Activated CD4-positive, CD25-positive, alpha-beta regulatory T cell treated with anti-CD3 and anti-CD28 coated beads, Interleukin-2, amount 50 U/mL, for 72 hours (primary cell): ENCODE measurements at places on chromosomes 7 and 10.

DNA sequence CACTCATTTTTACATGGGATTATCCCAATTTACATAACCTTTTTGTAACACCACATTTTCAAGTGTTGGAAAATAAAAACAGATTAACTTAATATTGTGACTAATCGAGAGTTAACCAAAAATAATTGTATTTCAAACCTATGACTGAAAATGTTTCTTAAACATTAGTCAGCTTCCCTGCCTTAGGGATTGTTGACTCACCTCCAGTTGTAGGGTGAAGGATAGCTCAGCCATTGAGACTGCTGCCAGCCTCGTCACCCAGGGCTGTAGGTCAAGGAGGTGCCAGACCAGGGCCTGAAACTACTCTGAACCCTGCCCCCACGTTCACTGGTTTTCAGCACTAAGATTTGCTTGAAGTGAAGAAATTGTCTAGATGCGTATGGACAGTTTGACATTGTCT lies 351.2 kb downstream of the GFRA1 start:
- no peak for DNase-seq

- no peak for DNase-seq
Measured at GRCh38 chr7:151948039-151948438, 8.2 kb upstream of the GALNTL5 start.

- DNase-seq: no peak
Measured at GRCh38 chr10:110461088-110461487, 36.6 kb upstream of the DUSP5 start.

- DNase-seq: no peak
Measured at GRCh38 chr10:49324711-49325110, 25.7 kb downstream of the C10orf71 start.

DNA sequence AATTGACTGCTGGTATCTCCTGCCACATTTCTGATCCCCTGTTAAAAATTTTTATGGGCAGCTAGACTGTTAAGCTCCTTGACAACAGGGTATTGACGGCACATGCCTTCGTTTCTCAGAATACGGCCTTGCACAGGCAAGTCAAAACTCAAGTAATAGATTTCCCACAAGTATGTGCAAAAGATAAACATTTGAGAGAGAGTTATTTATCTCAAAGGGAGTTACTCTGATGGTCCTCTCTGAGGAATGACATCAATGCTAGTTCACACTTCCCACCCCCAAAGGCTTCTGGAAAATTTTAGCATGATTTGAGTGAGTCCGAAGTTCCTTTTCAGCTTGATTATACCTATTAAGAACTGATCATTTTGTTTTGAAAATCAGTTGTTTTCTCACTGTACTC lies 71.9 kb downstream of the JCAD start:
- no peak for DNase-seq

- DNase-seq: no peak
Measured at GRCh38 chr10:88978463-88978862, 12.1 kb upstream of the FAS start.

GRCh38 chr10:5659702-5660528 lies 6.5 kb downstream of the ASB13 start:
- DNase-seq: no peak

- DNase-seq: no peak
Measured at GRCh38 chr7:39937366-39938153, 12.5 kb upstream of the CDK13 start.

DNA sequence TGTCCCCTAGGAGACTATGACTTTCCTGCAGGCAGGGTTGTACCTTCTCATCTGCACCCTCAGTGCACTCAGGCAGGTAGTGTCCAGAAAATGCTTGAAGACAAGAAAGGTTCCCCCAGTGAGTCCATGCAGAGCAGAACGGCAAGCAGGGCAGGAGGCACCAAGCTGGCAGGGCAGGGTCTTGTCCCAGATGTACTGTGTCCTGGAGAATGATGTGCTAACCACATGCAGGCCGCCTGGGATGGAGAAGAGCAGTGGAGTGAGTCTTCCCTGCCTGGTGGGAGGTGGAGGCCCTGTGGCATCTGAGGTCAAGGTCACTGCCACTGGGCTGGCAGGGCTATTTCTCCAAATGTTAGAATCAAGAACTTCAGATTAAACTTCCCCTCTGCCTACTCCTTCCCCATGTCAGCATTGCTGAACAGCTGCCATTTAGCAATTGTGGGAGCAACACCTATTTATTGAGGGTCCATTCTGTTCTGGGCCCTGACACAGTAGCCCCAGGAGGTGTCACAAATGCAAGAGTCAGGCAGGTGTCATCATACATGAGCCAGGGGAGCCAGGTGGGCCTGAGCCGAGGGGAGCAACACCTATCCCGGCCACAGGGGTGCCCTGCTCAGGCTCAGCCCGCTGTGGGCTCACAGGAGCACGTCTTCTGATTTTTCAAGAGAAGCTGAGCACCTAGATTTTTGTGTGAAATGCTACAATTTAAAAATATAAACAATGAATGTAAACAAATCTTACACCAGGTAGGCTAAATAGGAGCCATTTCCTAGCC lies 34.1 kb downstream of the PTPRE start:
- DNase-seq: no peak

GRCh38 chr10:102065561-102066398 lies 631 bp downstream of the HPS6 start:
- DNase-seq: no peak

DNA sequence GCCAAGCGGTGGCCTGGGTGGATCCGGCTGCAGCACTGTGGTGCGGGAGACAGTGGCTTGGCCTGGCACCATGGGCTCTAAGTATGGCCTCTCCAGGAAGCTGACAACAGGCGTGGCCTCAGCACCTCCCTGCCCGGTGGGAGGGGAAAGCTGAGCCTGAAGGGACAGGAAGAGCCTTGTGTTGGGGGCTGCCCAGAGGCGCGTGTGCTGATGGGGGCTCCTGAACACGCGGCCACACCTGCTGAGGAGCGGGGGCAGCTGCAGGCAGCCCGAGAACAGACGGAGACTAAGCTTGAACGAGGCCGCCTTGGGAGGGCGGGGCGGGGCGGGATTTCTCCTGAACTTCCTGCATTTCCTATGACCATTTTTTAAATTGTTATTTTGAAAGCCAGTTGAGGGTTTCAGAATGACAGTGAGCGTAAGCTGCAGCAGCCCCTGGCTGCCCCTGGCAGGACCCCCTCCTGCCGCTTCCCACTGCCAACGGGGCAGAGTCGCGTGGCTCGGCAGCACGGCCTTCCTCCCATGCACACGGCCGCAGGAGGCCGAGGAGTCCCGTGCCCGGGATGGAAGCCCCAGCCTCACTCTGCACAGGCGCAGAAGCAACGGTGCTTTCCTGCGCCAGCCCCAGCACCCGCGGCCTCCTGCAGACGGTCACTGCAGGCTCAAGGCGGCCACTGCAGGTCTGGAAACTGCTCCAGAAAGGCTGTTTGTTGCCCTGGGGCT lies 43.2 kb downstream of the DPYSL4 start:
- no peak for DNase-seq

GRCh38 chr10:93962973-93963372 lies 30.8 kb upstream of the PLCE1 start:
- DNase-seq: no peak

DNA sequence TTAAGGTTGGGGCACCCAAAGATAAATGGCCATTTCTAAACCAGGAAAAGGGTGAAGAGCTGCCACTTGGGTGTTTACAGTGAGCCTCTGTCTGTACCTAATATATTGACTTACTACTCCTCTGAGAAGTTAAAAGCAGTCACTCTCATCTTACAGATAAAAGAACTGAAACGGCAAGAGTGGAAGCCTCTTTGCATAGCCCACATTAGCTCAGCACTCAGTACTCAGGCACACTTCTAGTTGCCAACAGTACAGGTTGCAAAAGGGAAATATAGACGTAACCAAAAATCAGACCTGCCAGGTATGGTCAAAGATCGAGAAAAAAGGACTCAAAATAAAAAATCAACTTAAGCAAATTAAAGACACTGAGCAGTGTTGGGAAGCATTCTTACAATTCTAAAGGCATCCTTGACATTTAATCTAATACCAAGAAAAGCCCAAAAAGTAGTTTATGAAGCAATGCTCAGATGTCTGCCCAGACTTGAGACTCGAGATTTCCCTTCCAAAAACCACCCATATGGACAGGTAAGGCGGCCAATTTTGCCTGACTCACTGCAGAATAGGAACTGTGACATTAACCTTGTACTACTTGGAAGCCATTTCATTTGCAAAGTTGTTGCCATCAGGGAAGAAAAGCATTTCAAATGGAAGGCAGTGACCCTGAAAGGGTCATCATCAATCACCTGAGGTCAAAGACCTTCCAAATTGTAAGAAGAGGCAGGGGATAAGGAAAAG lies 139.3 kb downstream of the SLC25A13 start:
- DNase-seq: no peak

- peak; percentile 67 for DNase-seq
Measured at GRCh38 chr10:112137154-112137987, 46.2 kb downstream of the GPAM start.

GRCh38 chr7:103919272-103919868 lies 70.1 kb downstream of the RELN start:
- no peak for DNase-seq

GRCh38 chr10:6173203-6173602 lies 29.5 kb upstream of the PFKFB3 start:
- peak; percentile 57 for DNase-seq

- no peak for DNase-seq
Measured at GRCh38 chr7:51602376-51602775, 285.8 kb upstream of the COBL start.

- no peak for DNase-seq
Measured at GRCh38 chr7:149621776-149622175, 124.2 kb upstream of the ZNF746 start.

- DNase-seq: no peak
Measured at GRCh38 chr7:77885155-77885554, 86.6 kb downstream of the PHTF2 start.

DNA sequence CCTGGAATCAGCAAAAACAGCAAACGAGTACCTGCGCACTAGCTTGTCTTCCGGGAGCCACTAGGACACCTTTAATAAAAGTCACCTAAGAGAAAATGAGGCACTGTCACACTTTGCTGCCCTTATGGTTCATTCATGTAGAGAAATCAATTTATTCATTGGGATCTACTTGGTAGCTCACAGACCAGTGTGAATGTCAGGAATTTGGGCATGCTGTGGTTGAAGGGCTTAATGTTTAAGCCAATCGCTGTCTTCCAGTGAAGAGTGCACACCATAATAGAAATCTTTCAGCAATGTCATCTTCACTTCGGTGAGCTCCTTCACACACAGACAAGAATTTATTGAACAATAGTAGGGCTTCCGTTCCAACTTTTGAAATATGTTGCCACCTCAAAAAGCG lies 65.1 kb downstream of the MARCHF5 start:
- no peak for DNase-seq

DNA sequence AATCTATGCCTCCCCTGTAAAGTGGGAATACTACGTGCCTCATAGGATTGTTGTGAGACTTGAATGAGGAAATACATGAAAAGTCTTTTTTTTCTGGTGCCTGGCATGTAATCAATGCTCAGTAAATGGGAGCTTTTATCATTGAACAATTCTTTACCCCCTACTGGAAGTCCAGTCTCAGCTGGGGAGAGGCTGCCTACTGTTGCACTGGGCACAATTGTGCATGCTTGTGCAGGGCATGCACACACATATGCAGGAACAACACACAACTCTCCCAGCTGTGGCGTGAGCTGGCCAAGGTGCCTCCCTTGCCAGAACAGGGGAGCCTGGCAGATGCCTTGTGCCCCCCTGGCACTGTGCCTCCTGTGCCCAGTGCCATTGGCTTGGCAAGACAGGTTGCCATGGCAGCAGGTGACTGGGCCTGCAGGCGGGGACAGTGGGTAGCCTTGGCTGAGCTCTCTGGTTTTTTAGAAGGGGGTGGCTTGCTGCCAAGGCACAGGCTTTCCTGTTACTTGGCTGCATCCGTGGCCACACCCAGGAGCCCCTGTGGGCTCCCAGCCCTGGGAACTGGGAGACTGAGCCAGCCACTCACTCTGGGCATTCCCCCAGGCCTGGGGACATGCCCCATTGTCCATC lies 16.1 kb upstream of the PALD1 start:
- no peak for DNase-seq

- no peak for DNase-seq
Measured at GRCh38 chr7:70457883-70458680, 673.9 kb upstream of the GALNT17 start.

- peak; percentile 61 for DNase-seq
Measured at GRCh38 chr7:150451097-150451793, 815 bp downstream of the GIMAP8 start.

- no peak for DNase-seq
Measured at GRCh38 chr7:20236043-20236442, 18.9 kb upstream of the MACC1 start.

DNA sequence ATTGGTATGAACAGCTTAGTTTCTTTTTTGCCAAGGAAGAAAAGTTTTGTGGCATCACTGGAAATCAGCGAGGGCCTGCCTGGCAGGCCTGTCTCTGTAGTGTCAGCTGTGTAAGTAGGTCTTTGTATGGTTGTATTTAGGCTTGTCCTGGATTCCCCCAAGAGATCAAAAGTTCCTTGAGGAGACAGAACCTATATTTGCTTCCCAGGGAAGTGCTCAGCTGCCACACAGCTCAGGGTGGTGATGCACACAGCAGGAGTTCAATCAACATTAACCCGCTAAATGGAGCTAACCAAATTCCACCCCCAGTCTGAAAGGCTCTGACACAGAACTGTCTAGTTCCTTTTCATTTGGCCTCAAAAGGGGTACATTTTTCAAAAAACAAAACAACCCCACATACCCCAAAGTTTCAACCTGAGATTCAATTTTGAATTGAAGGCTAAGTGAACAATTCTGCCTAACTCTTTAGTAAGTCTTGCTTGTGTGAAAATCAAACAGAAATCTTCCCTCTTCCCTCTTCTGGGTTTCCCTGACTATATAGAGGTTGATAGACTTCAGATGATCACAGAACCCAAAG lies 124.4 kb downstream of the CLEC2L start:
- DNase-seq: no peak

DNA sequence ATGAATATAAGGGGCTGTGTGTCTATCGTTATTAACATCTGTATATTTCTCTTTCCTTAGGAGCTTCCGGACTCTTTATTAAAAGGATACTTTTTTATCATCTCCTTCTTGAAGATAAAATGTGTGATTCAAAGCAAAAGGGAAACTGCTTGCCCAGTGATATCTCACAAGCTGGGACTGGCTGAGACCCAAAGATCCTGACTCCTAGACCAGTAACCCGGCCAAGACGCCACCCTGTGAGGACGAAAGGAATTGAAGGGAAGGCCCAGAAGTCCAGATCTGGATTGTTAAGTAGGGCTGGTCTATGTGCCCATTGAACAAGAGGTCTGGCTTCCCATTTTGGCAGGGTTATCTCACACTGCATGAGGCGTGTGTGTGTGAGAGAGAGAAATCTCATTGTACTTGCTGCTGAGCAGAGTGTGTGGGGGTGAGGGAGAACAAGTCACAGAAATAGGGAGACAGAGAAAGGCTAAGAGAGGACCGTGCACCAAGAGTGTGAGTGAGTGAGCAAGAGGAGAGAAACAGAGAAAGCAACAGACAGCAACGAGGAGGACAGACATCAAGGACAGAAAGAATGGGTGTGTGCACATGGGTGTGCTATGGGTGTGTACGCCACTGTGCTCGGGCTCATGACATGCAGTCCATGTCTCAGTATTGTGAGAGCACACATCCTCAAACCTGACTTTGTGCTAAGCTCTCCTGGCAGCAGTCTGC lies 75.4 kb downstream of the PLXNA4 start:
- DNase-seq: no peak

DNA sequence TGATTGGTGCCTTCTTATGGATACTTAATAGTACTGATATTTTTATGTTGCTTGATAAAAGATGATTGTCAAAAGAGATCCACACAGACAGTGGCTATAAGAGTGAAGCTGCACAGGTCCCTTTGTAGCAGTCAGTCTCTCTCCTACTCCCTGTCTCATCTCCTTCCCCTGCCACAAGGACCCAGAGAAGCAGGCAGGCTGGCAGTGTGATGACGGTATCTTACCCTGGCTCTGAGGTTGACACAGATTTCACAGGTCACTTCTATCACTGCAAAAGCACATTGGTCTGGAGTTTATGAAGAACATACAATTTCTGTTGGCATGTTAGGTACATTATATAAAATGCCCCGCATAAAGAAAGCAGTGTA lies 64.4 kb upstream of the AHR start:
- DNase-seq: peak; percentile 35
